ENCODE measurements at places on chromosomes 1 and 21.
A peak's percentile ranks its signal among the peaks of the same experiment; 100 is the strongest.

DNA sequence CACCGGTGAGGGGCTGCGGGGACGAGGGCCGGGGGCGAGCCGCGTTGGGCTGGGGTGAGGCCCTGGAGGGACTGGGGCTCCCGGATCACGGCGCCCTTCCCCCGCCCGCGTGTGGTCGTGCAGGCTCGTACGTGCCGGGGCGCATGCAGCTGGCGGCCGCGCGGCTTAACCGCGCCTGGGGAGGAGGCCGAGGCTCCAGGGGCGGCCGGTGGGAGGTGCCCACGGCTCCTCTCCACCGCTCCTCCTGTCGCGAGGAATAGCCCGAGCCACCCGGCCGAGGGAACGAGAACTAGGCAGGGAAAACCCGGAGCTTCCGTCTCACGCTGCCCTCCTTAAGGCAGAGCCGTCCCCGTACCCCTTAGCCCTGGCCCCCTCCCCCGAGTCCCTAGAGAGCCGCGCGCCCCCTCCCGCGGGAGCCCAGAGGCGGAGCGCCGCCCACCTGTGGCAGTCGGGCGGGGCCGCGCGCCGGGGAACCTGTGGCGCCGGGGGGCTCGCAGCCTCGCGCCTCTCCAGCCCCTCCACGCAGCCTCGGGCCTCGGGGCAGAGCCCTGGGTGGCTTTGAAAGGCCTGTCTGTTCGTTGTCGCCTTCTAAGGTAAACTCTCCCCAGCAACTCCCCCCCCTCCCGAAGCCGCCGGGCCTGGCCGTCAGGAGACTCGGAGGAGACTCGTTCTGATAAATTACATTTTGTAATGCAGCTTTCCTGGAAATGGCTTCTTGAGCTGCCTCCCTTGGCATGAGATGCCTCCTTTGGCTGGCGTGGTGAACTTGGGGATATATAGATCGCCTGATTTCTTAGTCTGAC, 746 bp downstream of the AK4 start:
- DNase-seq: no peak

- DNase-seq: no peak
These were observed 781.9 kb downstream of the MRPL39 start for GRCh38 chr21:24825348-24825747.

DNA sequence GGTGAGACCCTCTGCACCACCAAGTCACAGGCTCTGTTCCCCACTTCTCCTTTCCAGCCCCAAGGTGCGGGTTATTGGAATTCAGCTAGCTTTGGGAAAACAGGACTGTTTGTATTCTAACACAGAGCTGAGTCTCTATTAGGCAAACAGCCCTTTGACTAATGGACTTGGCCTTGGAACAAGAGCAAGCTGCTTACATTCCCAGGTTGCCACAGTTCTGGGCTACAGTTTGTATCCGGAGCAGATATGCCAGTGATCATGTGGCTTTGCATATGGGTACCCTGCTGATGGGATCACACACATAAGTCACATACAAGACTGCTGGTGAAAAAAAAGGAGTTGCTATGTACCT, 110.5 kb upstream of the COA6 start:
- DNase-seq: no peak

GRCh38 chr1:11570821-11571380, 83.3 kb downstream of the FBXO2 start:
- DNase-seq: no peak

DNA sequence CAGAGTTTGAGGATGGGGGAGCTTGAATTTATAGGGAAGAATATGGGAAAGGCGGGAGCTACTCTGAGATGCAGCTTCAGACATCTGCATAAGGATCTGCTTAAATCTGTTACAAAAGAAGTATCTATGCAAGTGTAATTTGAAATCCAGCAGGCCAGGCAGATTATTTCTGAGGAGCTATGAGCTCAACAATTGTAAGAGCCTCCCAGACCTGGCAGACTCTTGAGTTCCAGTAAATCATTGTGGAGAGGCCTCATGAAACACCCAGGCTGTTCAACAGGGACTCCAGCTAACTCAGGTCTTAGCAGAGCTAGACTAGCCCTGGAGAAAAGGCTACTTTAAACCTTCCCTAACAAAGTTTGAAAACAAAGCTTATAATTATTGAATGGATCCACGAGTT, 647.5 kb upstream of the CHRM3 start:
- DNase-seq: no peak

DNA sequence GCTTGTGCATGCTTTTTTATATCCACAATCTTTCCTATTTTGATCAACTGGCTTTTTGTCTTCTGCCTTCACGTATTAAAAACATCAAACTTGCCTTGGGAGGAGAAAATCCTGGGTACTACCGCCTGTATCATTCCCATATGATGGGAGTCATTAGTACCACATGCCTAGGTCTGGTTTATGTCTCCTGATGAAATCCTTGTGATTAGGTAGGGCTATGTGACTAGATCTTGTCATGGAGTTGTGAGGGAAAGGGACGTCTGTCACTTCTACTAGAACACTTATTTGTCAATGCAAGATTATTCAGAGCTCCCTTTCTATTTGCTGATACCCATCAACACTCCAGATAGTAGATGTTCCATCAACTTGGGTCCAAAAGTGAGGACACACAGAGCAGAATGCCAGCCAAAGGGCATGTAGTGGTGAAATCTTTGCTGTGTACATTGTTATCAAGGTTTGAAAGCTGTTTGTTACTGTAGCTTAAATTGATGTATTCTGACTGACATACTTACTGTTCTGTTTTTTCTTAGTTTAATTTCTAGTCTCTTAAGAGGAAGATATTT, 621.8 kb upstream of the NR5A2 start:
- no peak for DNase-seq

DNA sequence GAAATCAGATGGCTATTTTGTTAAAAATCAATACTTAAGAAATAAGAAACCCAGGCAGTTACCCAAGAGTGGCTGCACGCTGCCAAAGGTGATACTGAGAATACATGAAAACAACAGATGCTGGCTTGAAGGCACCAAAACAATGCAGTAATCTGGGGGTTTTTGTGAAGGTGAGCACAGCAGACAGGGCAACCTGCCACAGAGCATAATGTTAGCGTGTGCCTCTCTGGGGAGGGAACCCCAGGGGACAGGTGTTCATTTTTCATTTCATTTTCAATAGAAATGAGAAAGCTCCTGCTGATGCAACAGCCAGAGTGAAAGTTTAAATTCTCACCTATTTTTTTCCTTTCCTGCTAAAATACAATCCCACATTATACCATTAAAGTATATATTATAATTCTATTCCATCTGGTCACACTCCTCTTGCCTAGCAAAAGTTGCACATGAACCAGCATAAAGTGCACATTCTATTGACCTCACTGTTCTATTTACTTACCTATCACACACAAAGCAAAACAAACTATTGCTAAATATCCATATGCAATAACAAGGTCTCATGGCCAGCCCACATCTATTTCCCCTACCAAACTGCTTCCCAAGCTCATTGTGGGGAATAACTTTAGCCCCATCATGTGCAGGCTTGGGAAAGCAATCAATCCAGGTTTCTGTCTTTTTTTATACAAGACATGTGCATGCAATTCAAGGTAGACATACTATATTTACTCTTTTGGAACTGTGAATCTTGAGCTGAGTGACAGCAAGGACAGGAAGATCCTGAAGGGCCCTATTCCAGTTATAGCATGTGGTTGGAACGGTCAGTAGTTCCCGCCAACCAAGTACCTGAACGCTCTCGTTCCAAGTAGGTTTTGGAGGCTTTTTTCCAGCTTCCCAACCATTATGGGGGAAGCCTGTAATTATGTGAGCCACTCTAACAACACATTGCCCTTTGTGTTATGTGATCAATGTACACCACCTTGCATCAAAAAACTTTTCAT, 173.6 kb downstream of the RERE start:
- DNase-seq: no peak

DNA sequence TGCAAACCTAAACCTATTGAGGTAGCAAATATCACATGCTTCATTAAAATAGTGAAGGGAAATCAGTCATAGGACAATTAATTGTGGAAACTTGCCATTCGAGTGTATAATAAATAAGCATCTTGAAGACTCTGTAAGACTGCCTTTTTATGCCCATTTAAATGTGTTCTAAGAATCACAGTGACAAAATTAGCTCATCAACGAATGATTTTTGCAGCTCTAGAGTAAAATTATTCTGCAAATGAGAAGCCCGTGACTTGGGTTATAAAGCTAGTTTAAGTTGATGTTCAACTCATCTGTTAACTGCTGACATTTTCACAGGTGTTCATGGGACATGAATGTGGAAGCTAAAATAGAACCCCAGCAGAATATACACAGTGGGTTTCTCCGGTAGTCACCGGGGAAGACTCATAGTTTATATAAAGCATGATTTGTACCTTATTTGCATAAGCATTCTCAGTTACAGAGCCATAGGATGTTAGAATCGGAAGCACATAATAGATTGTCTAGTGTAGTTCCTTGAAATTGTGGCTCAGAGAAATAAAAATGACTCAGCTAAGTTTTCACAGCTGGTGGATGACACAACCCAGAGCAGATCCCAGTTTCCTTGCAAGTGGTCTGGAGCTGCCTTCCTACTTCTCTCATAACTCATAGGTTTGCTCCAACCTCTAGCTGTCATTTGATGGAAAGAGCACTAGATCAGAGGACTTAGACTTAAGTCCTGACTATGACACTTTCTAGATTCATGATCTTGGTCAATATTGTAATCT, 107.3 kb downstream of the UCHL5 start:
- no peak for DNase-seq

GRCh38 chr1:22969304-22969709, 3.4 kb downstream of the LACTBL1 start:
- no peak for DNase-seq

DNA sequence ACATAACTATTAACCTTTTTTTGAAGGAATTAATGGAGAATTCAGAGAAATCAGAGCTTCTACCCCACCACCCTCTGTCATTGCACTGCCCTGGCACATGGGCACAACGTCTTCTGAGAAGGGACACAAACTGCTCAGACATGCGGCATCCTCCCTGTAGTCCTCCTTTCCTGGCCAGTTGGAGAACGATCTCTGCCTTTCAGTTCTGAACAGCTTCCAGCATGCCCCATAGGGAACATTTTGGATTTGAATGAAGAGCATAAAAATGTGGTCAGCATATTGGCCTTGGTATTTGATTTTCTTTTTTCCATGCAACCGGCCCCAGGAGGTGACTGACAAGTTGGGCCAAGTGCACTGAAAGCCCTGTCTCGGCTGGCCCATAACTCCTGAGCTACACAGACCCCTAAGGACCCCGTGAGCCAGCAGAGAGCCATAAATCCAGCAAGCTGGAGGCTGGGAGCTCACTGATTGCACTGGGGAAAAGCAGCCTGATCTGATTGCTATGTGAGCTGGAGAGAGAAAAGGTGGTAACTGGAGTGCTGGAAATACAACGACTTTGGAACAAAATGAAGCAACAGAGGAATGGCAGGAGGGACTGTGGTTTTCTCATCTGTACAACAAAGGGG, 10.9 kb upstream of the BLACAT1 start:
- DNase-seq: no peak

DNA sequence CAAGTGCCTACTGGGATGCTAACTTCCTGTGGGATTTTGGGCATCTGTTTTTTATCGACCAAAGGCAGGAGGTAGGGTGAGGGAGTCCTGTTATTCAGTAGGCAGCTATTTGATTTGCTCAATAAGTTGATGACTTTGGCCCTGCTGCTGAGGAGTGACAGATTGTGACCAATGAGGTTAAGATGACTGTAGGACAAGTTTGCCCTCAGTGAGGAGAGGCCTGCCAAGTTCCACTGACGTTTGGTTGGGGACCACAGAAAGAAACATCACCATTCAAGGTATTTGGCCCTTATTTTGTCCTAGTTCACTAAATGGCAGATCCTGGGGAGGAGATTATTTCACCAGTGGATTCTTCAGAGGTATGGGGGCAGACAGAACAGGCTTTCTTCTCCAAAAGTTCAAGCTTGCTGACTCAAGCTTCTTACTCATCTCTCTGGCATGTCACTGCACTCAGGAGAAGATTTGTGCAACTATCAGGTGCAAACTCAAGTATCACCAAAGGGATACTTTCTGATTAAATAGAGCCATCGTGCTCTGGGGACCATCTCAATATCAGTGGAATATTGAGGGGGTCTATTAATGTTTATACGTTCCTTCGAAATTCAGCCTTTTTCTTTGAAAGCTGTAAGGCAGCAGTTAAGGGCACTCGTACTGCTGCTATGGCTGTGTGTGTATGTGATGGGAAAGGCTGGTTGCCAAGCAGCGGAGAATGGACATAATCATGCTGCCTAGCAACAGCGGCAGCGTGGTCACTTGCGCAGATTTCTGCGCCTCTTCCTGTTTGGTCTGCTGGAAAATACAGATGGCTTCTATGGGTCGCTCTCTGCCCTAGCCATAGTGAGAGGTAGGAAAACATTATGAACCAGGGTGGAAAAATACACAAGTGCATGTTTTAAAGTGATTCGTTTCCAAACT, 78.7 kb downstream of the PBX1 start:
- no peak for DNase-seq

DNA sequence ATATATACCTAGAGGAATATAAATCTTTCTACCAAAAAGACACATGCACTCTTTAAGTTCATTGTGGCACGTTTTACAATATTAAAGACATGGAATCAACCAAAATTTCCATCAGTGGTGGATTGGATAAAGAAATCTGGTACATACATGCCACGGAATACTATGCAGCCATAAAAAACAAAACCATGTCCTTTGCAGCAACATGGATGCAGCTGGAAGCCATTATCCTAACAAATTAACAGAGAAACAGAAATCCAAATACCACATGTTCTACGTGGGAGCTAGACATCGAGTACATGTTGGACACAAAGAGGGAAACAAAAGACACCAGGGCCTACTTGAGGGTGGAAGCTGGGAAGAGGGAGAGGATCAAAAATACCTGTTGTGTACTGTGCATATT, 33.0 kb upstream of the B3GALT2 start:
- DNase-seq: no peak

GRCh38 chr1:7348073-7348472, 423.0 kb upstream of the VAMP3 start:
- no peak for DNase-seq

- no peak for DNase-seq
These were observed 1.7 kb downstream of the PDXK start for GRCh38 chr21:43720539-43721166.

DNA sequence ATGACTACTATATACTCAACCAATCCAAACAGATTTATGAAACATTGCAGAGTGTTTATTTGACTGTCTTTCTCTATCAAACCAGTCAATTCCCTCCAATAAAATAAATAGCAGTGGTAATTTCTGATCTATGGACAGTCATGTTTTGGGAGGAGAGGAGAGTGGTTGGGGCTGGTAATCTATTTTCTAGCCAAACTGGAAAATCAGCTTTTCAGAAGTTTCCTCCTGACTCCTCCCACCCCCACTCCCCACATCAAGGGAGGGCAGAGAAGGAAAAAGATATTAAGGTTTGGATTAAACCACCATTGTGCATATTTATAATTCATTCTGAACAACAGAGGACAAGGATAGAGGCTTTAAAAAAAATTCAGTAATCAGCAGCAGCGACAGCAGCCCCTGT, 69.4 kb upstream of the SOX13 start:
- DNase-seq: no peak

DNA sequence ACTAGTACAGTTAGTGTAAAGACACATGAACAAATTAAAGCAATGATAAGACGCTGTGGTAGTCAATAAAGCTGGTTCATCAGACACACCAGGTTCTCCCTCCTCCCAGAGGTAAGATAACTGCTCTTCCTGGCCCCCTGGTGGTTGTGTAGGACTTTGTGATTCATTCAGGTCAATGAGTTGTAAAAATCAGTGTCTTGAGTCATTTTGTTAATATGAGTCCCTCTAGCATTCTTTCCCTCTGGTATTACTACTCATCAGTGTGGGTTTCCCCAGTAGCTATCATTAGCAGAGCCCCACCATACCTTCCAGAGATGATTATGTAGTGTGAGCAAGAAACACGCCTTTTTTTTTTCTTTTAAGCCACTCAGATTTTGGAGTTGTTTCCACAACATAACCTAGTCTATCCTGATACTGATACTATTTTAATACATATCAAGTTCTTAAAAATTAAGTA, 3.6 kb upstream of the SETDB1 start:
- peak; percentile 59 for DNase-seq

All from stimulated activated CD8-positive, alpha-beta memory T cell treated with anti-CD3 and anti-CD28 coated beads, Interleukin-2, amount 100 ng/mL, for 1 hour (primary cell).